ENCODE measurements at places on chromosomes 12 and 14.

DNA sequence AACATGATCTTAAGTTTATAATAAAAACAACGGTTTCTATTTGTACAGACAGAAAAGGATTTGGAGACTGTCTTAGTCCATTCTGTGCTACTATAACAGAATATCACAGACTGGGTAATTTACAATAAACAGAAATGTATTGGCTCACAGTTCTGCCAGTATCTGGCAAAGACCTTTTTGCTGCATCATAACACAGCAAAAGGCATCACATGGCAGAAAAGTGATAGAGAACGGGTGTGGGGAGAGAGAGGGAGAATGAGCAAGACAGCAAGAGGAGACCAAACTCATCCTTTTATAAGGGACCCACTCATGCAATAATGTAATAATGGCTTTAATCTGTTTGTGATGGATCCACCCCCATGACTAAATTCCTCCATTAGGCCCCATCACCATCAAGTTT, 17.0 kb upstream of the NUDT4 start:
- DNase-seq: no peak

- DNase-seq: no peak
Measured at GRCh38 chr14:22509036-22509709, 79.9 kb downstream of the DAD1 start.

GRCh38 chr12:78818487-78818886, 46.1 kb upstream of the SYT1 start:
- no peak for DNase-seq

- no peak for DNase-seq
Measured at GRCh38 chr12:83323866-83324265, 637.2 kb downstream of the TMTC2 start.

GRCh38 chr14:59704054-59704645, 127.5 kb upstream of the CCDC175 start:
- no peak for DNase-seq

Measured in stimulated activated CD4-positive, alpha-beta T cell treated with anti-CD3 and anti-CD28 coated beads, Interleukin-1b, Interleukin-23, amount 100 ng/mL, for 1 hour (primary cell).